Effector memory CD4-positive, alpha-beta T cell (primary cell): ENCODE measurements at places on chromosomes 3 and 15.

- DNase-seq = no peak
Observed at GRCh38 chr15:51341366-51342226, at the start of gene GLDN. Gene GLDN (plus strand): TSS chr15:51341655. CDS start chr15:51341685, 30 bp downstream.

DNA sequence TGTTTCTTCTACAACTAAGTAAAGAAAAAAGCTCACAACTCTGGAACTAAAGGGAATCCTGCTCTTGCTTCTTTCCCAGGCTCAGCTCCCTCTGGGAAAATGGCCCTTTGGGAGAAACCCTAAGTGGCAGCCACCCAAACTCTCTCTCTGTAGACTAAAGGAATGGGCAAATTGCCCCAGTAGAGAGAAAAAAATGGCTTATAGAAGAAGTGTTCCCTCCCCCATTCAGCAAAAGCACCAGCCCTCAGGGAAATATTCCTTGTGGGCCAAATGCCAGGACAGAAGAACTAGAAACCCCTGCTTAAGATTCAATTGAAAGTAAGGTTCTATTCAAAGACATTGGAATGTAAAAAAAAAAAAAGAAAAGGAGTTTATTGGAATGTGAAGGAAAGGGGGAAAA lies 603.7 kb upstream of the ALCAM start:
- no peak for DNase-seq

GRCh38 chr15:100802421-100803170 lies 77.0 kb upstream of the ALDH1A3 start:
- no peak for DNase-seq

- no peak for DNase-seq
Observed at GRCh38 chr3:10328460-10329071, 7.7 kb upstream of the SEC13 start.

GRCh38 chr3:2513986-2514385 lies 415.3 kb downstream of the CNTN4 start:
- DNase-seq = no peak

- DNase-seq = no peak
Observed at GRCh38 chr3:188437926-188438325, 284.0 kb downstream of the LPP start.

- DNase-seq = no peak
Observed at GRCh38 chr3:152127058-152127457, 141.7 kb upstream of the MBNL1 start.
